Fibroblast of mammary gland (primary cell): ENCODE measurements at places on chromosomes 3 and 15.

DNA sequence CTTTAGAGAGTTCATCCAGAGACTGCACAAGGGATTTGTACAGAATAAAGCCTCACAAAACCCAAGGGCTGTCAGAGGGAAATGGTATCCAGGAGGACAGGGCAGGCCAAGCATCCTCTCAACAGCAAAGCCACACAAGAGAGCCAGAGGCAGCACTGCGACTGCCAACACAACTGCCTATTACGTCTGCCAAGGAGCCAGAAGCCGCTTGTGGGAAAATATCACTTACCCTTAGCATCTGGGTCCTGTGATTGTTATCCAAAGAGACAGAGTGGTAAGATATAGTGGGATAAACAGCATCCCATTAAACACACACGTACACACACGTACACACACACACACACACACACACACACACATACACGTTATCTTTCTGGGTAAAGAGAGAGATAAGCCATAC lies 618.3 kb upstream of the AGTR1 start:
- DNase-seq, result no peak

- peak; percentile 80 for DNase-seq
Observed at GRCh38 chr3:108862865-108863798, 40.5 kb downstream of the TRAT1 start.

- DNase-seq, result peak; percentile 72
Observed at GRCh38 chr3:153768561-153769469, 352.4 kb upstream of the ARHGEF26 start.

GRCh38 chr15:31365032-31365654 lies 38.5 kb downstream of the KLF13 start:
- no peak for DNase-seq

DNA sequence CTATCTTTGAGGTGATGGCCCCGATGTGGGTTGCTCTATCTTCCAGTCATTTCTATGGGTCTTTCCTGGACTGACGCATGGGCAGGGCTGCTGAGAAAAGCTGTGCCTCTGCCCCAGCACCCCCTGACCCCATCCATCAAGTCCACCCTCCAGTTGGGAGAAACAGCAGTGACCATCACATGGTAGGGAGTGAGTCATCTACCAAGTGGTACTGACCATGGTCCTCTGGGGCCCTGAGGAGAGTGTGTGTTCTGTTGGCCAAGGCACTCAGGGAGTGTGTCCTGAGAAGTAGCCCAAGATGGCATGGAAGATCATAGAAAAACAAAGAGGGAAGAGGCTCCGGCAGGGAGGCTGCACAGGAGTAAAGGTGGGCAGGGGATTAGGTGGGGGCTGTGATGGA lies 1.6 kb upstream of the DNAH1 start:
- peak; percentile 55 for DNase-seq

GRCh38 chr3:172192830-172193415 lies 153.5 kb downstream of the FNDC3B start:
- DNase-seq, result no peak

- no peak for DNase-seq
Observed at GRCh38 chr15:73051391-73051806, 864 bp upstream of the NEO1 start.

DNA sequence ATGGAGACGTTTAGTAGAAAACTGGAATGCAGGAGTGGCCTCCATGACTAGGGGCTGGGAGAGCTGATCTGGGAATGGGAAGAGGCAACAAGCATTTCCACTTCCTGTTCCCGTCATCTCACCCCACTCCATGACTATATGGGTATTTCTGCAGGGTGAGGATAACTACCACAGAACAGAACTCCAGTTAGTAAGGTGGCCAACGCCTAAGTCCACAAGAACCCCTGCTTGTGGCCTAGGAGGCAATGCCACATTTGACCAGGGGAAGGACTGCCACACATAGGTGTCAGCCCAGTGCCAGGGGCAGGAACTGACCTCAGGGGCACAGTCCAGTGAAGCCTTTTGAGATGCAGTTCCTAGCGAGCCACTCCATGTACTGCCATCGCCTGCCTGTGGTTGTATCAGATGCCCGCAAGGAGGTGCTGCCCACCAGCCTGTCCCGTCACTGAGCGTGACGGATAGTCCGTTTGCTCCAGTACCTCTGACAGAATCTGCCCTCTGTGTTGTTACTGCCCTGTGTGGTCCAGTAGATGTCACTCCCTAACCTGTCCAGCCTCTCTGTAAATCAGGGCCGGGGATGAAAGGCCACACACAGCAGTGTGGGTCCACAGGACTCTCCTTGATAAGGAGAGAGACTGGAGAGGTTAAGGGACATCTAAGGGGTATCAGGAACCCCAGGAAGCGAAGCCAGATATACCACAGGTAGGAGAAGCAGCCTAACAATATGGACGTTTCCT lies 3.5 kb upstream of the MTFMT start:
- peak; percentile 68 for DNase-seq

GRCh38 chr15:31339558-31339895 lies 12.9 kb downstream of the KLF13 start:
- DNase-seq, result no peak

DNA sequence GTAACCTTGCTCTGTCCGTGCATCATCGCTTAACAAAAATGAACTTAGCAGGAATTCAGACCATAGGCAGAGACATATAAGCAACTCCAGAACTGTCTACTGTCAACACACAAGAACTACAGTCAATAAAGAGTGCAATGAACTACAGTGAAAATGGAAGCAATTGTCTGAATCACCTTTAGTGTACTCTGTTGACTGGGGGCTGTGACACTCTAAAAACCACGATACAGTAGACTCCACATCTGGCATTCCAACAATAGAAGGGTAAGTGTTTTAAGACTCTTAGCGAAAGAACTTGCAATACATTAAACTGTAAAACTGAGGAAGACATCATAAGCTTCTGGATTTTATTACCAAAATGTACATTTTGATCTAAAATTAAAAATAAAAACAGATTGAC lies 347.3 kb downstream of the ZBTB20 start:
- DNase-seq, result peak; percentile 1

- DNase-seq, result no peak
Observed at GRCh38 chr3:153621953-153622352, 459.9 kb downstream of the RAP2B start.

DNA sequence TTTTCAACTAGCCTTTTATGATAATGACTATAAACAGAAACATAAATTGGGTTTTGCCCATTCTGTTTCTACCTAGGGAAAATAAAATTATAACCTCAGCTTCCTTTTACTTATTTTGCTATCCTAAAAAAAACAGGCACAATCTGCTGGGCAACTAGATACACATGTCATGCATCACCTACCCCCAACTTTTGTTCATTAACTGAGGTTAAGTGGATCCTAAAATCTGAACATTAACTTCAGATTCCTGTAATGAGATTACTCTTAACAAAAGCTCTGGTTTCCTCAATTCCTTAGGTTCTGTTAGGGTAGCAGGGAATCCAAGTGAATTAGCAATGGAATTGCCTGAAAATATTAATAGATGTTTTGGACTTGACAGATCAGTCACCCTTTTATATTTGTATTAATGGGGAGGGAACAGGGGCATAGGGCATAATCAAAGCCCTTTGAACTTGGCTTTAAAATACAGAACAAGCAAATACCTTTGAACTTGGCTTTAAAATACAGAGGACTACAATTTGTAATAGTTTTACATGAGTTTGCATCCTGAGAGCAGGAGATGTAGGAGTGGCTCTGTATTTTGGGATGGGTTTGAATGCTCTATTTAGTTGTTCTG lies 106.6 kb downstream of the FEZF2 start:
- DNase-seq, result no peak

- DNase-seq, result peak; percentile 75
Observed at GRCh38 chr3:141431411-141432378, 55.1 kb upstream of the RASA2 start.

DNA sequence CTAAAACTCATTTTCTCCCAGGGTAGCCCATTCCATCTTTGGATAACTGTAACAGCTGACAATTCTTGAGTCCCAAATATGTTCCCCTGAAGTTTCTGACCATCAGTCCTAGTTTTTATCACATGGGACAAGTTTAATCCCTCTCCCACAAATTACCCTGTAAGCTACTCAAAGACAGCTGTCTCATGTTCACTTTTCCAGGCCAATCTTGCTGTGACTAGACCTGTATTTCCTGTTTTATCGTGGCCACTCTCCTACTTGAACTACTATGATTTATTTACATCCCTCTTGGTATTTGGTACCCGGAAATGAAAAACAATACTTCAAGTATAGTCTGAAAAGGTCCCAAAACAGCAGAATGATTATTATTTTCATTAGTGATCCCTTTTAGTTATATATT lies 95.1 kb upstream of the MEX3B start:
- no peak for DNase-seq

DNA sequence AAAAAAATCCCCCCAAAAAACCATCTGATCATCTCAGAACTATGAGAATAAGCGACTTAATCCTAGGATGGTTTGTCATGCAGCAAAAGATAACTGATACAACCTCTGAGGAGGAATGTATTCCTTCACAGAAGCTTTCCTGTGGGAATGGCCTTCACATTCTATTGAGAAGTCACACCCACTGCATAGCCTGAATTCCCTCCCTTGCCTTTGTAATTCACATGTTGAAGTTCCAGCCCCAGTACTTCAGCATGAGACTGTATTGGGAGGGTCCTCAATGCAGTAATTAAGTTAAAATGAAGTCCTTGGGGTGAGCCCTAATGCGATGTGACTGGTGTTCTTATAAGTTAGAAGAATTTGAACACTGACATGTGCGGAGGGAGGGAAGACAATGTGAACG lies 395.2 kb downstream of the TUSC7 start:
- no peak for DNase-seq

DNA sequence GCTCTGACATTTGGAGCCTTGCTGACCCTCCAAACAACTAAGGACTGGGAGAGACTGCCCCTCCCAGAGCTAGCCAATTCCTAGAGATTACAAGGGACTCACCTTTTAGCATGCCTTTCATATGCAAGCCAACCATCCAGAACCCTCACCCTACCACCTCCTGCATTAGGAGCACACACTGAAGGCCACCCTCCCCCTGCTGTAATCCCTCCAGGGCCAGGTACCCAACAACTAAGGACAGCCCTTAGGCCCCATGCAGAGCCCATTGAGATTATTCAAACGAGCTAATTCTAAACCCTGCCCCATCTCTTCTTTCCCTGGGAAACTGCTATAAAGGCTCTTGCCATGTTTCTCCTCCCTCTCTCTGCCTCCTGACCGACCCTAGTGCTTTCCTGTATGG lies 352.6 kb downstream of the ERC2 start:
- DNase-seq, result no peak

DNA sequence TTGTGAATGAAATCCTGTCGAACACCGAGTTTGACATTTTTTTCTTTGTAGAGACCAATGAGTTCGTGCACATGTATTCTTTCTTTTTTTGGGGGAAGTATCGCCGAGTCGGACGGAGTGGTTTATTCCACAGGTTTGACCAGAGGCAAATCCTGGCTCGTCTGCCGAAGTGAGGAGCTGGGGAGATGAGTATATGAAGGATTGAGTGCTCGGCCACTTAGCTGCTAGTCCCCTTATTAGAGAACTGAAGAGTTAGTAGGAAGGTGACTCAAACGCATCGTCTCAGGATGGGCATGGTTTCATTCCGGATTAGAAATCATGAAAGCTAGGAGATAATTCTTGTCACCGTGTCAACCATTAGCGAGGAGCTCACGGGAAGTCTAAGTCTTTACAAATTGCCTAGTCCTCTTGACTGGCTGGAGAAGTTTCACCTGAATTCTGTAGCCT lies 154.7 kb upstream of the GOLIM4 start:
- DNase-seq, result no peak

GRCh38 chr3:62238003-62238402 lies 135.3 kb downstream of the FEZF2 start:
- DNase-seq, result no peak

GRCh38 chr3:115550285-115550761 lies 73.0 kb upstream of the GAP43 start:
- DNase-seq, result peak; percentile 65

- DNase-seq, result no peak
Observed at GRCh38 chr3:140170612-140171011, 235.6 kb downstream of the CLSTN2 start.

GRCh38 chr15:98881526-98882520 lies 125.8 kb downstream of the PGPEP1L start:
- peak; percentile 85 for DNase-seq

DNA sequence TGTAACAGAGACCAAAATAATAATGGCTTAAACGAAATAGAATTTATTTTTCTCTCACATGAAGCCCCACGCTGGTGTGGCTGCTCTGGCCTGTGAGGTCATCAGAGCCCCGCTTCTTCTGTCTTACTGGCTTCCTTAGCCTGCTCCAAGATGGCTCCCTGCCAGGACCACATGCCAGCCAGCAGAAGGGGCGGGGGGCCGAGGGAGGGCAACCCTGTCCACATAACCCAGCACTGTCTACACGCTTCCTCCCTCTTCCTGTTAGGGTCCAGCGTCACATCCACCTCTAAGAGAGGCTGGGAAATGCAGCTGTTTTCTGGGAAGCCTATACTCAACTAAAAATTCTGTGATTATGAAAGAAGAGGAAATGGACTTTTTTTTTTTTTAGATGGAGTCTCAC lies 107.9 kb upstream of the DLG1 start:
- DNase-seq, result no peak

DNA sequence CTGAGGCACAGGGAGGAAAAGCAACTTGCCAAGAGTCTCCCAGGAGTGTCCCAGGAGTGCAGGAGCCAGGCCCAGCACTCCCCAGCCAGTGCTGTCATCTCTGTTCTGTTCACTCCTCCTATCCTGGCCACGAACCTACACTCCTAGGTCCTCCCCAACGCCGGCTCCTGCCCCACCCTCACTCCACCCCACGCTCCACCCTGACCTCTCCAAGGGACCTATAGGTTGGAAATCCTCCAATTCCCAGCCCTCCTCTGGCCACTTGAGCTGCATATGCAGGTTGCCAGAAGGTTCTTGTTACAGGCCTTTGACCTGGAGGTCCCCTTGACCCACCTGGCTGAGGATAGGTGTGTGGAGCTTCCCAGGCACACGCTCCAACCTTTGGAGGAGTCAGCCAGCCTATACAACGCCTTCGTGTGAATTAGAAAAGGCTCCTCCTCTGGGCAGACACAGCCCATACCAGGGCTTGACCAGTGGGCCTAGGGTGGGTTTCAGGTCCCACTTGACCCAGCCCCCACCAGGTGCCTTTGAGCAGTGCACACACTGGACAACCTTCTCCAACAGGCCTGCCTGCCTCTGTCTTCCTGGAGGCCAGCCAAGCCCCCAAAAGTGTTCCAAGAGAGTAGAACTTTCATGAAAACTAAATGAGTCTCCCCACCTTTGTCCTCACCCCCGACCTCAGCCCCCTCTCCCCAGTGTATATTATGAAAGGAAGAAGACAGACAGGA lies 167.2 kb upstream of the TLE3 start:
- no peak for DNase-seq

DNA sequence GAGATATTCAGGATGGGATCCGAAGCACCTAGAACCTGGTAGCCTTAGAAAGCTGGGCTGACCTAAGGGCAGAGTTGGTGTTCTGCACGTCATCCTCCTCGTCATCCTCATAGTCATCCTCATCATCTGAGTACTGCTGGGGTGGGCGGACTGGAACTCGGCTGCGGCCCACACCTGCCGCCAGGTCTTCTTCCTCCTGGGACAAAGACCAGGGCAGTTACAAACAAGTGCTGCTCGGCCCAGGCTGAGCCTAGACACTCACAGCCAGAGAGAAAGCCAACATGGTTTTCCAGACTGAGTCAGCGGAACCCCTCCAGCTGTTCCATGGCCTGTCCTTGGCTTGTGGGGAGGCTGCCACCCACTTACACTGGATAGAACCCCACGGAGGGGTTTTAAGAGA lies 40.5 kb downstream of the SEMA3G start:
- DNase-seq, result no peak
